ENCODE measurements at places on chromosomes 3 and 15. TPM values are rescaled to one million over a fixed set of nuclear protein-coding genes. Genes with fewer than 3 reads are reported as not detected.

The SPTBN5 gene
- total RNA-seq, result 0.22 TPM

The ACVR2B gene
- total RNA-seq, result 3.0 TPM

The WDR53 gene
- total RNA-seq, result 8.5 TPM

The NECTIN3 gene
- total RNA-seq, result 27.5 TPM
